ENCODE measurements at places on chromosomes 4 and X.

DNA sequence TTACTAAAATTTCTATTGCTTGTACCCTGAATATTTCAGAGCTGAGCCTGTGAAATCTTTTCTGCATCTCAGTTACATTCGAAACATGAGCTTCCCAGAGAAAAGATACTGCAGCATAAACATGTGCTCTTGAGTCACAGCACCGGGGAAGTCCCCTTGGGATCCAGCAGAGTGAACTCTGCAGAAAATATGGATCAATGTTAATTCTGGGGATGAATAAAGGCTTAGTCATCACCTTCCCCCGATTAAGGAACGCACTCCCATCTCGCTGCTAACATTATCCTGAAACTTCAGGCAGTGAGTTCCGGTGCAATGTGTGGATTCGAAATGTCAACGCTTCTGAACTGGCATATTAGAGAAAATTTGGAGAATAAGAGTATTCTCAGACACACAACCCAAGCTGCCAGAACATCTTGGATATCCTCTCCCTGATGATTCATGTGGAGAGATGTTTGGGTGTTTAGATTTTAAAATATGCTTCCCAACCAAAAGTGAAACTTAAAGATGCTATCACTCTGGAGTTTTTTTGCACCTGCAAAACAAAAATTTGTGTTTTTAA lies 90.8 kb downstream of the IRF2 start:
- no peak for DNase-seq
- peak overlapping the region; percentile 82 for H3K27ac ChIP-seq
- H3K36me3 ChIP-seq = peaks cover 64% of the 10 kb centered on the region
- no peaks in the 10 kb centered on the region for H3K27me3 ChIP-seq
- H3K4me1 ChIP-seq = peaks cover 52% of the 10 kb centered on the region

GRCh38 chr4:3524349-3524748 lies 7.9 kb downstream of the LRPAP1 start:
- no peak overlapping the region for H3K4me3 ChIP-seq
- peaks cover 6% of the 10 kb centered on the region for H3K4me1 ChIP-seq
- H3K27ac ChIP-seq = no peak overlapping the region
- H3K27me3 ChIP-seq = no peaks in the 10 kb centered on the region
- peaks cover 9% of the 10 kb centered on the region for H3K36me3 ChIP-seq
- DNase-seq = no peak

DNA sequence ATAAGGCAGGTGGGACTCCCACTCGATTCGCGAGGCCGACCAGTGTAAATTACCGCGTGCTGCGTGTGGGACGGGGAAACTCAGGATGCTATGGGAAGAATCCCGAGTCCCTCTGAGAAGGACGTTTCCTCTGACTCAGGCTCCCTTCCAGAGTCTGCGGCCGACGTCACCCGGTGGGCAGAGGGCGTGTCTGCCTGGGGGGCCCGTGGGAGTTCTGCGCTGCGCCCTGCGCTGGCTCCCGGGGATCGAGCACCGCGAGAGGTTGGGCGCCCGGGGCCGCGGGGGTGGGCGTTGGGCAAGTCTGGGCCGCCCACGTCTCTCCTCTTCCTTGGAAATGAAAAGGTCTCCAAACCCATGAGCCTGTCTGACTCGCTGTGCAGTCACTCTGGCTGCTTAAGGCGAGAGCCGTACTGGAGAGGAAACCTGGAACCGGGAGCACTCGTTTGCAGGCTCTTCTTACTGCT lies 568 bp downstream of the NIPAL1 start:
- no peak for DNase-seq
- no peak overlapping the region for H3K27ac ChIP-seq
- no peaks in the 10 kb centered on the region for H3K36me3 ChIP-seq
- H3K4me1 ChIP-seq = peaks cover 11% of the 10 kb centered on the region

- no peaks in the 10 kb centered on the region for H3K4me1 ChIP-seq
- no peaks in the 10 kb centered on the region for H3K27me3 ChIP-seq
- H3K27ac ChIP-seq = no peak overlapping the region
- no peak overlapping the region for H3K4me3 ChIP-seq
- DNase-seq = no peak
- H3K36me3 ChIP-seq = peaks cover 20% of the 10 kb centered on the region
These were observed 54.1 kb upstream of the FHDC1 start for GRCh38 chr4:152881974-152882373.

DNA sequence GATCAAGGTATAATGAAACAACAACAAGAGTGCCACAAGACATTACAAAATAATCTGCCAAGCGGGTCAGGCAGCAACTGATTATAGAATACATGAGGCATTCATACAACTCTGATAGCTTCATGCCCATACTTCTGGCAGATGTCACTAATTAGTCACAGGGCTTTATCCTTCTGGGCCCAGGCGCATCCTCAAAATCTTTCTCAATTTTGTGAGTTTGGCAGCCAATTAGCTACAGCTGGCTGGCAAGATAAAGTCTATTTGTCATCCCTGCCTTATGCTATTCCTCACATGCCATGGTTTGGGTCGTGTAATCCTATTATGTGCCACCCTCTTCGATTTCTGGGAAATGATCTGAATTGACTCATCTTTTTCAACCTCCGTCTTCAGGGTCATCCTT lies 254.3 kb downstream of the PACRGL start:
- no peaks in the 10 kb centered on the region for H3K4me1 ChIP-seq
- no peak overlapping the region for H3K27ac ChIP-seq
- no peak overlapping the region for H3K4me3 ChIP-seq
- H3K36me3 ChIP-seq = no peaks in the 10 kb centered on the region
- H3K27me3 ChIP-seq = no peaks in the 10 kb centered on the region

DNA sequence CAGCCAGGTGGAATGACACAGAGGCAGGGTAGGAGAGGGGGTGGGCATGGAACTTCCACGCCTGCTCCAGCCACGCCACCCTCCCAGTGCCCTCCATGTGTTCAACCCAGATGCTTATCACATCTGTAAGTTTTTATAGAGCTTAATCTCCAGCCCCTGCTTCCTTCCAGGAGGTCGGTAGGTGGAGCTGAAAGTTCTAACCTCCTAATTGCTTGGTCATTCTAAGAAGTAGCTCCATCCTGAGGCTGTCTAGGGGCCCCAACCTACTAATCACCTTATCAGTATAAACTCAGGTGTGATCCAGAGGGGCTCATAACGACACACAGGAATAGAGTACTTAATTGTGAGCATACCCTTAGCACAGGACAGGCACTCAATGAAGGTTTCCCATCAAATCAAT lies 18.3 kb downstream of the QDPR start:
- H3K4me3 ChIP-seq = no peak overlapping the region
- H3K4me1 ChIP-seq = no peaks in the 10 kb centered on the region
- H3K27me3 ChIP-seq = no peaks in the 10 kb centered on the region
- no peak for DNase-seq
- peaks cover 19% of the 10 kb centered on the region for H3K36me3 ChIP-seq
- no peak overlapping the region for H3K27ac ChIP-seq

GRCh38 chr4:86026720-86027119 lies 333.1 kb downstream of the MAPK10 start:
- no peaks in the 10 kb centered on the region for H3K4me1 ChIP-seq
- no peak overlapping the region for H3K4me3 ChIP-seq
- no peaks in the 10 kb centered on the region for H3K27me3 ChIP-seq
- DNase-seq = no peak
- no peak overlapping the region for H3K27ac ChIP-seq

GRCh38 chr4:30867427-30867826 lies 147.3 kb downstream of the PCDH7 start:
- no peak overlapping the region for H3K27ac ChIP-seq
- H3K4me3 ChIP-seq = no peak overlapping the region

GRCh38 chr4:38902695-38903094 lies 35.1 kb downstream of the FAM114A1 start:
- H3K27ac ChIP-seq = no peak overlapping the region
- H3K27me3 ChIP-seq = peaks cover 11% of the 10 kb centered on the region
- no peak overlapping the region for H3K4me3 ChIP-seq
- H3K36me3 ChIP-seq = no peaks in the 10 kb centered on the region
- peaks cover 7% of the 10 kb centered on the region for H3K4me1 ChIP-seq

DNA sequence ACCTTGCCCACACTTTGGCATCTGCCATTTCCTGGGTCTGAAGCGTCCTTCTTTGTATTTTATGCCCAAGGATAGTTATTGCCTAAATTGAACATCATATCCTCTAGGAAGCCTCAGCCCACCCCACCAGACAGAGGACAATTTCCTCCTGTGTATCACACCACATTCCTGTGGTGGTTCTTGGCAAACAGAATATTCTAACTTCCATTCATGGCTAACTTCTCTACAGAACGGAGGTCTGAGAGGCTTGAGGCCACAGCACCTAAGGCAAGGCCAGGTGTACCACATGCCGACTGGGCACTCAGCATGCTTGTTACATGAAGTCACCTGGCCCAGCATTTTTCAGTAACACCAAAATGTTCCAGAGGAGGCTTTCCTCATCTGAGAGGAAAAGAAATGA lies 42.4 kb downstream of the CD99L2 start:
- no peak overlapping the region for H3K27ac ChIP-seq
- H3K27me3 ChIP-seq = no peaks in the 10 kb centered on the region
- H3K4me3 ChIP-seq = no peak overlapping the region

DNA sequence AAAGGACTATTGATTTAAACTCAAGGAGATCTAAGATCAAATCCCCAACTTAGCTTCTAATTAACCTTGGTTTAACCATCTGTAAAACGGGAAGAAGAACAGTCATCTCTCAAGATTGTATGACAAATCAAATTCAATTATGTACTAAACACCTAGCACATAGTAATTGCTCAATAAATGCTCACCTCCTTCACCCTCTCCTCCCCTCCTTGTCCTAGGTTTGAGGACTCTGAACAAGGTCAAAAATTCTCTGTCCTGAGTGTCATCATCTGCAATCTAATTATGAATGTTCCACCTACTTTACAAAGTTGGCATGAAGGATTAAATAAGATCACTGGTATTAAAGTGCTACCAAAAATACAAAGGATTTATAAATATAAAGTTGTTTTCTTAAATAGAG lies 320.1 kb upstream of the PPARGC1A start:
- H3K27ac ChIP-seq = no peak overlapping the region
- no peaks in the 10 kb centered on the region for H3K27me3 ChIP-seq
- H3K4me3 ChIP-seq = no peak overlapping the region
- DNase-seq = no peak

GRCh38 chr4:37994569-37994968 lies 34.4 kb downstream of the PTTG2 start:
- no peaks in the 10 kb centered on the region for H3K27me3 ChIP-seq
- peaks cover 15% of the 10 kb centered on the region for H3K4me1 ChIP-seq
- H3K36me3 ChIP-seq = peaks cover 2% of the 10 kb centered on the region
- no peak for DNase-seq
- no peak overlapping the region for H3K27ac ChIP-seq

DNA sequence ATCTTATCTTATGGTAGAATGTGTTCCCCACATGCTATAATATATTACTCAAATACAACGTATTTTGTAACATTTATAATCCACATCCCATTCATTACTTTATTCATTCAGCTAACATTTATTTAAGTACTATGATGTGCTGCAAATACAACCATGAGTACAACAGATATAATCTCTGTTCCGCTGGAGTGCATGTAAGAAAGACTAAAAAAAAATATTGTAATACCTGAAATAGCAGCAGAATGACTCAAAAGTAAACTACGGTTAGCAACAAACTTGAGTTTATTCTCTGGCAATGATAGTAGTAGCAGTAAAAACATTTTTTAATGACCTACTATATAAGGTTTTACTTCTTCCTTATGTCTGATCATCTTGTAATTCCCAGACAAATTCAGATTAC lies 1776.3 kb downstream of the STIM2 start:
- no peak overlapping the region for H3K27ac ChIP-seq
- no peaks in the 10 kb centered on the region for H3K27me3 ChIP-seq
- H3K4me1 ChIP-seq = no peaks in the 10 kb centered on the region
- no peak overlapping the region for H3K4me3 ChIP-seq
- H3K36me3 ChIP-seq = no peaks in the 10 kb centered on the region

DNA sequence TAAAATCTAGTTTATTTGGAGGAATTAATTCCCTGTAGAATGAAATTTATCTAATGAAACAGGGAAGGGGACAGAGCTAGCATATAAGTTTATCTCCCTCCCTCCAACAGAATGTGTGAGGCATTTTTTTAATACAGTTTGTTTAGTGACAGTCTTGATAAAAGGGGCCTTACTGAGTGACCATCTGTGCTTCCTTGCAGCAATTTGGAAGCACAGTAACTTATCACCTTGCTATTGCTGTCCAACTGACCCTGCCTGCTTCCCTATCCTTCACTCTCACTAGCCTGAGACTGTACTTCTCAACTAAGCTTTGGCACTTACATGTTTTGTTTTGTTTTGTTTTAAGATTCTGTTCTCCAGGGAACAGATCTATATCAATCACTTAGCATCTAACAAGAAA lies 31.1 kb upstream of the KCTD8 start:
- H3K27me3 ChIP-seq = no peaks in the 10 kb centered on the region
- DNase-seq = no peak
- H3K4me3 ChIP-seq = no peak overlapping the region
- no peaks in the 10 kb centered on the region for H3K4me1 ChIP-seq

DNA sequence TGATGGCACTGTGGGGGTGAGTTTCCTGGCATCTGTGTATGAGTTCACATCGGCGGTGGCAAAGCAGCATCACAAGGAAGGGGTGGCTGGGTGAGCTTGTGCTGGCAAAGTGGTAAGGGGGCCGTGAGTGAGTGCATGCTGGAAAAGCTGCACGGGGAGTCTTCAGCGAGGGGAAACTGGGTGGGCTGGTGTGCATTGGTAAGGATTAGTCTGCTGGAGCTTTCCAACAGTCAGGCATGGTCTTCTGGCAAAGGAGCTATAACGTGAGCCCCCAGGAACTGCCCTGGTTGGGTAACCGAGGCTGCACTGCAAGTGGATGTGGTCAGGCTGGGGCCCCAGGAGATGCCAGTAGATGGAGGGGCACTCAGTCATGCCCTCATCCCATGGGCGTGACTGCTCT lies 30.7 kb downstream of the ADAM29 start:
- H3K27me3 ChIP-seq = no peaks in the 10 kb centered on the region
- H3K4me1 ChIP-seq = no peaks in the 10 kb centered on the region
- H3K36me3 ChIP-seq = no peaks in the 10 kb centered on the region

DNA sequence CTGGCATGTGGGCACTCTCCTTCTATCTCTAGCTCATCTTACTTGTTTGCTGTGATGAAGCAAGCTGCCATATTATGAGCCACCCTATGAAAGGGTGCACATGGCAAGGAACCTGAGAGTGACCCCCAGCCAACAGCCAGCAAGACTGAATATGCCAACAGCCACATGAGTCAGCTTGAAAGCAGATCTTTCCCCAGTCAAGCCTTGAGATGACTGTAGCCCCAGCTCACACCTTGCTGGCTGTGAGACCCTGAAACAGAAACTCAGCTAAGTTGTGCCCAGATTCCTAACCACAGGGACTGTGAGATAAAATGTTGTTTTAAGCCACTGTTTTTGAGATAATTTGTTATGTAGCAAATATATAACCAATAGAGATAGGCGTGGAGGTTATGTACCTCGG lies 36.2 kb downstream of the KDM5C start:
- H3K4me1 ChIP-seq = peaks cover 22% of the 10 kb centered on the region
- H3K36me3 ChIP-seq = peaks cover under 1% of the 10 kb centered on the region
- peak overlapping the region; percentile 68 for H3K27ac ChIP-seq
- no peak overlapping the region for H3K4me3 ChIP-seq
- H3K27me3 ChIP-seq = no peaks in the 10 kb centered on the region

GRCh38 chr4:110675426-110675825 lies 52.5 kb upstream of the PITX2 start:
- no peaks in the 10 kb centered on the region for H3K27me3 ChIP-seq
- H3K27ac ChIP-seq = no peak overlapping the region
- DNase-seq = no peak
- H3K4me1 ChIP-seq = no peaks in the 10 kb centered on the region
- no peak overlapping the region for H3K4me3 ChIP-seq

All from activated CD8-positive, alpha-beta memory T cell treated with anti-CD3 and anti-CD28 coated beads, Interleukin-2, amount 10 ng/mL, durations not matched to agents 7 days and 5 days (primary cell).